ENCODE measurements at places on chromosomes 12 and 14. TPM values are rescaled to one million over a fixed set of nuclear protein-coding genes. Genes with fewer than 3 reads are reported as not detected.
A peak's percentile ranks its signal among the peaks of the same experiment; 100 is the strongest.

DNA sequence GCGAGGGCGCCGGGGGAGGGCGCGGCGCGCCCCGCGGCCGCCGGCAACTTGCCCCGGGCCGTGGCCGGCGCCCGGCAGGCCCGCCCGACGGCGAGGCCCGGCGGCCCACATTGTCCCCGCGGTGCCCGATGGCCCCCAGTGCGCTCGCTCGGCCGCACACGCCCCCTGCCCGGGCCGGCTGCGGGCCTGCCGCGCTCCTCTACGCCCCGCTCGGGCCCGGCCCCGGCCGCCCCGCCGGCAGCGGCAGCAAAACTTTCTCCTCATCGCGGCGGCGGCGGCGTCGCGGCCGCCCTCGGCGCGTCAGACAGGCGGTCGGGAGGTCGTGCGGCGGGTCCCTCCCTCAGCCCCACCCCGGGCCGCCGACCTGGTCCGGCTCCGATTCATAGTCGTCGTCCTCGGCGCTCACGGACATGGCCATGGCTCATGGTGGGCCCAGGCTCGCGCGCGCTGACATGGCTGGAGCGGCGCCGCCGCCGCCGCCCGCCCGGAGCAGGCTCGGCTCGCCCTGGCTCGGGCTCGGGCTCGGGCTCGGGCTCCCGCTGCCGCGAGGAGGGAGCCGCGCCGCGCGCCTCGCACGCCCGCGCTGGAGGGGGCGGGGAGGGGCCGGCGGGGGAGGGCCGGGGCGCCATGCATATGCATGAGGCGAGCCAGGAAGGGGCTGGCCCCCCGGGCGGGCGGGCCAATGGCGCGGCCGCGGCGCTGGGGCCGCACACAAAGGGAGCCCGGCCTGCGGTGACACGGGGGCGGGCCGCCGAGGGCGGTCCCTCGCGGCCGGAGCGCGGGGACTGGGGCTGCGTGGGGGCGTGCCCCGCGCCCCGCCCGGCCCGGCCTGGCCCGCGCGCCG is 67.1 kb downstream of the RNF34 start:
- peak; percentile 69 for DNase-seq

- DNase-seq, result no peak
Observed at GRCh38 chr12:9969673-9970072, 1.5 kb upstream of the CLEC12A start.

DNA sequence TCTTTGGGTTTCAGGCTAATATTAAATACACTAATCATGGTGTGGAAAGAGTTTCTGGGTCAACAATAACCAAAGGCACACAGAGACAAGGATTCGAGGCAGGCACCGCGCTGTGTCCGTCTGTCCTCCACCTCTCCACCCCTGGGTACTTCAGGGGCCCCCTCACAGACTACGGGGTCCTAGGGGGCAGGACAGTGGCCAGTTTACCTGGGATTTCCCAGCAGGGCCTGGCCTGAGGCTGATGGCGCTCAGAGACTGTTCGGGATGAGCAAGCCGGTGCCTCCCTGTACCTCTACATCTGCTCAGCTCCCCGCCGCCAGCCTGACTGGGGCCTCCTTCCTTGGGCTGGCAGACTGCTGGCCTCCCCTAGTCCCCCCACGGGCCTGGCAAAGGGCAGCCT is 18.1 kb upstream of the EIF5 start:
- DNase-seq, result no peak

GRCh38 chr14:103194256-103195045 is 71.2 kb downstream of the TNFAIP2 start:
- DNase-seq, result no peak

GRCh38 chr12:115243933-115244628 is 560.1 kb upstream of the TBX3 start:
- no peak for DNase-seq

- DNase-seq, result no peak
Observed at GRCh38 chr12:102356690-102357089, 123.7 kb downstream of the IGF1 start.

DNA sequence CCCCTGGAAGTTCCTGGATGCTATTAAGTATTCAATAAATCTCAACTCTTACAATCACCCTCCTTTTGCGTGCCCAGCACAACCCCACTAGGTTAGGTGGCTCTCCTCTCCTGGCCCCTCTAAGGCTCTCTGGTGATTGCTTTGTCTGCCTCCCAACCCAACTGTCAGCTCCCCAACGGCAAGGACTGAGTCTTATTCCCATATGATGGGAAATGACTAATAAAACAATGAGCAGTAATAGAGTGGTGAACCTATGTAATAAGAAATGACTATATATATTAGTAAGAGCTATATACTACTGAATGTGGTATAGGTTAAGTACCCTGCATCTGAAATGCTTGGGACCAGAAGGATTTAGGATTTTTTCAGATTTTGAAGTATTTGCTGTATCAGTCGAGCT is 8.1 kb downstream of the APPL2 start:
- no peak for DNase-seq

- no peak for DNase-seq
Observed at GRCh38 chr12:120642826-120643225, 2.4 kb downstream of the CABP1 start.

DNA sequence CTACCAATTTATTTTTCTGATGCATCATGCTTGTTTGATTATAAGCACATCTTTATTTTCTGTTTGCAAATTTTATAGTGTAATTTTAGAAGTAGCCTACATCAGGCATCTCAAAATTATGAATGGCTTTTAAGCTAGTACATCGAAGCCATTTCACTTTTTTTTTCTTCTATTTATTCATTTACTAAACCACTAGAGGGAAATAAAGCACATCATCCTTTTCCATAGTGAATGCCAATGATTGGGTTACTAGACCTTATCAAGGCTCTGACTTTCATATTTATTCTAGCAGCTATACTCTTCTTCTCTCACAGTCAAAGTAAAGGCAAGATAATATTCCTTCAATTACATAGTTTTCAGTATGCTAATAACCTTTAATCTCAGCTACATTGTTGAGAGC is 736.4 kb upstream of the LRFN5 start:
- no peak for DNase-seq

GRCh38 chr12:38456537-38457120 is 140.1 kb downstream of the ALG10B start:
- DNase-seq, result no peak

GRCh38 chr12:67735868-67736267 is 87.3 kb downstream of the DYRK2 start:
- no peak for DNase-seq

- DNase-seq, result no peak
Observed at GRCh38 chr12:87270919-87271318, 758.3 kb downstream of the C12orf50 start.

DNA sequence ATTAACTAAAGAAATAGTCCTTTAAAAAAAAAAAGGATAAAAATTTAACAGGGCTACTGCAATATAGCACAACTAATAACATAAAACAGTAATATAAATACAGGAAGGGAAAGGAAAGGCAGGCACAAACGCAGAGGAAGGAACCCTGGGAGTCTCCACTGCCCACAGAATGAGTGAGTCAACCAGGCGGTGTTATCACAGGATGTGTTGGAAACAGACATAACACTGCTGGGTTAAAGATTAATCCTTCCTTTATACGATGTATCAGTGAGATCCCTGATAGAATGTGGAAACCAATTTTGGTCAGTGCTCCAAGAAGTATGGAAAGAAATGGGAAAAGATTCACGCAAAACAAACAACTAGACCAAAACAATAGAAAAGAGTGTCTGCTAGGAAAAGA is 47.9 kb downstream of the FGD6 start:
- DNase-seq, result peak; percentile 62

- no peak for DNase-seq
Observed at GRCh38 chr12:64729909-64730587, 29.2 kb downstream of the GNS start.

GRCh38 chr12:92049403-92049802 is 96.2 kb downstream of the BTG1 start:
- no peak for DNase-seq

DNA sequence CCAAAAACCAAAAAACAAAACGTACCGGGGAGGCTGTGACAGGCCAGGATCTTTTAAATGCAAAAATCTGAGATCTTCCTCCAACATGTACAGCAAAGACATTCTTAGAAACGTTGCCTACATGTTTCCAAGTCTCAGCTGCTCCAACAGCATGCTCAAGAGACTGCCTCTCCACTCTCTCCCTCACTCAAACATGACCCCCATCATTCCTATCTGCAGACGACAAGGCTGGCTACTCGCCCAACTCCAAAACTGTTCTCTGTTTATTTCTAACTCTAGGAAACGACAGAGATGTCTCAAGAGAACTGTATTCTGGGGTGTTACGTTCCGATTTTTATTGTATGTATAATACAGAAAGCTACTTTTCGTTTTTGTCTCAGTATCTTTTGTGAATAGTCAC is 57.5 kb upstream of the TMCC3 start:
- DNase-seq, result no peak

GRCh38 chr14:30417999-30418398 is 141.0 kb upstream of the G2E3 start:
- no peak for DNase-seq

- no peak for DNase-seq
Observed at GRCh38 chr14:97874394-97874793, 1077.2 kb downstream of the VRK1 start.

DNA sequence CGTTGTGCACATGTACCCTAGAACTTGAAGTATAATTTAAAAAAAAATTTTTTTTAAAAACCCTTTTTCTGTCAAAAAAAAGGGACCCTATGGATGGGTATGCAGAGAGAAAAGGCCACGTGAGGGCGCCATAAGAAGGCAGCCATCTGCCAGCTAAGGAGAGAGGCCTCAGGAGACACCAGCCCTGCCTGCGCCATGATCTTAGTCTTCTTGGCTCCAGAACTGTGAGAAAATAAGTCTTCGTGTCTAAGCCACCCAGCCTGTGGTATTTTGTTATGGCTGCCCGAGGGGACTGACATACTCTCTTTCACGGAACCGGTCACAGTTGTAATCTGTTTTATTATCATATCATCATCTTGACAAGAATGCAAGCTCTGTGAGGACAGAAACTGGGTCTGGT is 174.8 kb downstream of the EFCAB11 start:
- no peak for DNase-seq

The GPR84 gene
- not detected for total RNA-seq

The FRMD6 gene
- 11.4 TPM for total RNA-seq

The FGF6 gene
- total RNA-seq, result not detected

The ALX1 gene
- total RNA-seq, result not detected

The SYCP3 gene
- total RNA-seq, result not detected

The SLC2A13 gene
- 6.8 TPM for total RNA-seq

The SIRT4 gene
- total RNA-seq, result 2.8 TPM

The APOF gene
- 0.17 TPM for total RNA-seq

The WNT5B gene
- total RNA-seq, result 0.52 TPM

The MANSC4 gene
- total RNA-seq, result not detected
